ENCODE measurements at places on chromosomes 1 and 21.

DNA sequence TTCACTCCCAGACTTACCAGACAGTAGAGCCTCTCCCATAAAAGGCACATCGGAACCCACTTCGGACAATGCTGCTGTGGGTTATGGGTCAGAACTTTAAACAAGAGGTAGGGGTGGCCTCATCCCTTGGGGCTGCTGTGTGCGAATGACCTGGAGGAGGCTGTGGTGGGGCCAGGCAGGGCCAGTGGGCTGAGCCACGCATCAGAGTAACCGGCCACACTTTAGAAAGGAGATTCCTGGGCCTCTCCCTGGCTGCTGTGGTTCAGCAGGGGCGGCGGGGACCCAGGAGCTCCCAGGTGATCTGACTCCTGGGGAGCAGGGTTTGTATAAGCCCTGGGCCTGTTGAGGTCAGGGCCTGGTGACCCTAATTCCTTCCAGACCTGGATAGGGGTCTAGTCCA is 110.2 kb upstream of the C1orf174 start:
- DNase-seq: no peak

DNA sequence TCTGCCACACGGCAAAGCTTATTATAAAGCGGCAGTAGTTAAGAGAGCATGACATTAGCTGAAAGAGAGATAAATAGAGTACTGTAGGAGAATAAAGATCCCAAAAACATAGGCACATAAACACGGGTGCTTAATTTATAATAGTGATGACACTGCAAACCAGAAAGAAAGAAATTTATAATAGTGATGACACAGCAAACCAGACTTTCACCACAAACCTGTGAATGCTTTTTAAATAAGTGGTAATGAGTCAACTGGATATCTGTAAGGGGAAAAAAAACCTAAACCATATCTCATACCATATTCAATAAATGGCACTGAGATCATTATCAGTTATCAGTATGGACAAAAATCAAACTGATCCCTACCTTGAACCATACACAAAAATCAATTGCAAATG is 25.5 kb downstream of the USP1 start:
- no peak for DNase-seq

- peak; percentile 56 for DNase-seq
Measured at GRCh38 chr1:145771056-145771455, 51.8 kb downstream of the CD160 start.

GRCh38 chr1:36084497-36085115 is 712 bp downstream of the TEKT2 start:
- DNase-seq: no peak

- DNase-seq: no peak
Measured at GRCh38 chr1:108067884-108068540, 103.0 kb upstream of the VAV3 start.
